ENCODE measurements at places on chromosomes 6 and 20.

GRCh38 chr6:149935668-149936067 is 6.1 kb upstream of the ULBP2 start:
- no peak for DNase-seq

GRCh38 chr6:7701212-7701834 is 24.6 kb upstream of the BMP6 start:
- no peak for DNase-seq

DNA sequence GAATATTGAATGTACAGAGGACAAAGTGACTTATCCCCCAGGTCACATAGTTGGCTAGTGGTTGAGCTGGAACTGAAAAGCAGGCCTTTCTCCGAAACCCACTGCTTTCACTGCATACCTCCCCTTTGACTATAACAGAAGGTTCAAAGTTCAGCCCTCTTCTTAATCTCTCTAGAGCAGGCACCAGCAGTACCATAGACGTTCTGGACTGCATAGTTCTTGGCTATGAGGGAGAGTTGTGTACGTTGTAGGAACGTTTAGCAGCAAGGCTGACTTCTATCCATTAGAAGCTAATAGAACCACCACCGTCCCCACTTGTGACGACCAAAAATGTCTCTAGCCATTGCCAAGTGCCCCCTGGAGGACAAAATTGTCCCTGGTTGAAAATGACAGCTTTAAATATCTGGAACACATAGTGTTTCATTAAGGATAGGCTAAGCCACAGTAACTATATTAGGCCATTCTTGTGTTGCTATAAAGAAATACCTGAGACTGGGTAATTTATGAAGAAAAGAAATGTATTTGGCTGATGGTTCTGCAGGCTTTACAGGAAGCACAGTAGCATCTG is 123.8 kb upstream of the MTHFD1L start:
- DNase-seq, result no peak

DNA sequence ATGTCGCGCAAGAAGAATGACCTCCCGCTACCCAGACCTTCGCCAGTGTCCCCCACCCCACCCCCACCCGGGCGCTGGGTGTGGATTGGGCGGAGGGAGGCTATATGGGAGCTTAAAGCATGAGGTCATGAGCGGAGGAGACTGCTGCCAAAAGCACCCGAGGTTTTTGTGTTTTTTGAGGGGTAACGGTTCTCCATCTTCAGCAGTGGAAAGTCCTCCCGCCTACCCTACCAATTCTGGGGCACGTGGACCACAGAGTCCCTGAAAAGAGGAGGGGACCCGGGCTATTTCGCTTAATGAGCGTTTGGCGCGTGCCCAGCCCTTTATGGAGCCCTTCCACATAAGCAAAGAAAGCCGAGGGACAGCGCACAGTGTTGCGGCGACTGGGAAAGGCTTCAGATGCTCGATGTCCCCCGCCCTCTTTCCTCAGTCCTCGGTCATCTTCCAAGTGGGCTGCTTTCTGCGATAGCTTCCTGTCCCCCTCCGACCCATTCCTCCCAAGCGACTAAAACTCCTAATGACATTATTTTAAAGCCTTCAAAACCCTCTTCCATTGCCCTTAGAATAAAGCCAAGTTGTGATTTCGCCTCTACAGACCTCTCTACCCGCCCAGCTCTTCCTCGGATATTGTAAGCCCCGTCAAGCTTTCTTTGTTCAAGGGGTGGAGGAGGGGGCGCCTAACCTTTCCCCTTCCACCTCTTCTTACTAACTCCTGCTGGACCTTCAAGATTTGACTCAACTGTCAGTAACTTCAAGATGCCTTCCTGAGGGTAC is 2.1 kb upstream of the TRERF1 start:
- no peak for DNase-seq

GRCh38 chr6:99348288-99349170 is 945 bp downstream of the FAXC start:
- no peak for DNase-seq

All from activated CD4-positive, alpha-beta memory T cell treated with anti-CD3 and anti-CD28 coated beads, Interleukin-2, amount 10 ng/mL, durations not matched to agents 7 days and 5 days (primary cell).